AG09319 (cell line): ENCODE measurements at places on chromosomes 1 and 21.
A peak's percentile ranks its signal among the peaks of the same experiment; 100 is the strongest.

DNA sequence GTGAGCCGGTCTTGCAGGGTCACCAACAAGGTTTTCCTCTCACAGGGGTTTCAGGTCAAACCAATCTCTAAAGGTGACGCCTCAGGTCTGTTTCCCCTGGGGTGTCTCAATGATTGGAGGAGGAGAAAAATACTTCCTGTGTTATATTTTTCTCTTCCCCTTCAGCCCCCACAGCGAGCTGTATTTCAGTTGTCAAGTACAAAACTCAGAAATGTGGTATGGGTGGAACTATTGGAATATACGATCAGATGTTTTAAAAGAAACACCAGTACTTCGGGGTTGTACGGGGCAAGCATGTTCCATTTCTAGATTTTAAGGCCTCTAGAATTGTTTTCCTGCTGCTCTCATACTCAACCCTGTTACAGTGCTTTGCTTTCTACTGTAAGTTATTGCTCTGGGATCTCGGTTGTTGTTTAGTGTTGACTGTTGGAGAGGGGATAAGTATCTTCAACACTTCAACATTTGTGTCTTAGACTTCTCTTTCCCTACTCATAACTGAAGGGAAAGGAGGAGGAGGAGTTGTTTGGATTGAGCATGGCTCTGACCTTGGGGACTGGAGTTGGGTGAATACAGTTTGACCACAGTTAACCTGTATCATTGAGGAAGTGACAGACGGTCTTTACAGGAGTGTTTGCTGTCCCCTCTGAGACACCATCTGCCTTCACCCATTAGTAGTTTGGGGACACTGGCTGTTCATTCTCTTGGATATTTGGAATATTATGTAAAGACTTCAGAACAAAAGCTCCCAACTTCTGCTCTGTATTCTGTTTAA is 2.0 kb downstream of the MAPKAPK2 start:
- DNase-seq, result no peak

DNA sequence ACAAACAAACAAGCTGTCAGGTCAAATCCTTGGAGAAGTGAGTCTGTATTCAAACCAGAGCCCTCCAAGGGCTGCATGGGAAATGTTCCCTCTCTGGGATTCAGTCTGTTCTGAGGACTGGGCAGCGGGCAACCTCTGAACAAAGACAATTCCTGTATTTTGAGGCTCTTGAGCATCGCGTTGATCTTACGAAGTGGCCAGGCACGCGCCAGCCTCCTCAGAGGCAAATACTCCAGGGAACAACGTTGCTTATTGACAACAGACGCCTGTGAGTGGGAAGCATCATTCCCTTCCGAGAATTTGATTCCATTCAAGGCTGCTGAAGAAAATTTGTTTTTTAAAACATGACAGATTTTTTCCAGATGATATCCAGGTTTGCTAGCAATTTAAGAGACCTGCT is 20.0 kb upstream of the TACSTD2 start:
- DNase-seq, result no peak

- DNase-seq, result no peak
Observed at GRCh38 chr1:12338017-12338416, 108.2 kb downstream of the VPS13D start.

DNA sequence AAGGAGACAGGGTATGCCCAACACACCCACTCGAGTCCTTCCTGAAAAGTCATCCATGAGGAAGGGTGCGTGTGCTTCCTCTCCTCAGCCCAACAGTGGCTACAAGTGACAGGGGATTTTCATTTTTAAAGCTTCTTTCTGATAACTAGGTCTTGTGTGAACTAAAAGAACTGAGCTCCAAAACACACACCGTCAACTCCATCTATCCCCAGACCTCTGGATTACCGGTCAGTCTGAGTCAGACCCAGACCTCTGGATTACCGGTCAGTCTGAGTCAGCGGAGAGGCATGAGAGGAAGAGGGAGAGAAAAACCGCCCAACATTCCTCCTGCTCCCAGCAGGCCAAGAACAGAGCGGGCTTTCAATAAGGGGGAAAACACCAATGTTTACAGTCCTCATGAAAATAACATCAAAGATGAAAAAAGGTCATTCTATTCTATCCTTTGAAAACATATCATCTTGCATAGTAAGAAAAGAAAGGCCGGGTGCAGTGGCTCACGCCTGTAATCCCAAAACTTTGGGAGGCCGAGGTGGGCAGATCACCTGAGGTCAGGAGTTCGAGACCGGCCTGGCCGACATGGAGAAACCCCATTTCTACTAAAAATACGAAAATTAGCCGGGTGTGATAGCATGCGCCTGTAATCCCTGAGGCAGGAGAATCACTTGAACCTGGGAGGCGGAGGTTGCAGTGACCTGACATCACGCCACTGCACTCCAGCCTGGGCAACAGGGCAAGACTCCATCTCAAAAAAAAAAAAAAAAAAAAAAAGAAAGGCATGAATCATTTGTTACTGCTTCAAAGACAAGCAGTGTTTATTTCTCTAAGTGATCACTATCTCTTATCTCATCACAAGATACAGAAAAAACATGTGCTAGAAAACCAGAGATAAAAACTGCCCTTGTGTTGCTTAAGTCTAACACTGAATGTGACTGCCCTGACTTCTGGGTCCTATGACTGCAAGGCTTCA is 3.4 kb downstream of the PTTG1IP start:
- peak; percentile 71 for DNase-seq

GRCh38 chr21:33432496-33432895 is 29.3 kb downstream of the IFNGR2 start:
- no peak for DNase-seq

GRCh38 chr1:227192163-227192562 is 126.1 kb downstream of the CDC42BPA start:
- peak; percentile 87 for DNase-seq

- DNase-seq, result no peak
Observed at GRCh38 chr1:168057921-168058320, 78.8 kb downstream of the GPR161 start.

- no peak for DNase-seq
Observed at GRCh38 chr1:177300431-177300830, 129.7 kb downstream of the BRINP2 start.

DNA sequence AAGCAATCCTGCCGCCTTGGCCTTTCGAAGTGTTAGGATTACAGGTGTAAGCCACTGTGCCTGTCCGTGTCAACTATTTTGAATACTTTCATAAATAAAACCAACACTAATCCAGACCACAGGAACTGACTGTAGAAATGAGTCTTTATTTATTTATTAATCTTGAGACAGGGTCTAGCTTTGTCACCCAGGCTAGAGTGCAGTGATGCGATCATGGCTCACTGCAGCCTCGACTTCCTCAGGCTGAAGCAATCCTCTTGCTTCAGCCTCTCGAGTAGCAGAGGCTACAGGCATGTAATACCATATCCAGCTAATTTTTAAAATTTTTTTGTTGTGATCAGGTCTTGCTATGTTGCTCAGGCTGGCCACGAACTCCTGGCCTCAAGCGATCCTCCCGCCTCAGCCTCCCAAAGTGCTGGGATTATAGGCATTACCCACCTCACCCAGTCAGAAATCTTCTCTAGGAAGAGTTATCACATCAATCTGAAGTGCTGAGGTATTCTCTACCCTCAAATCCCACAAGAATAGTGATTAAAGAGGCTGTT is 21.7 kb upstream of the CPLANE2 start:
- no peak for DNase-seq

DNA sequence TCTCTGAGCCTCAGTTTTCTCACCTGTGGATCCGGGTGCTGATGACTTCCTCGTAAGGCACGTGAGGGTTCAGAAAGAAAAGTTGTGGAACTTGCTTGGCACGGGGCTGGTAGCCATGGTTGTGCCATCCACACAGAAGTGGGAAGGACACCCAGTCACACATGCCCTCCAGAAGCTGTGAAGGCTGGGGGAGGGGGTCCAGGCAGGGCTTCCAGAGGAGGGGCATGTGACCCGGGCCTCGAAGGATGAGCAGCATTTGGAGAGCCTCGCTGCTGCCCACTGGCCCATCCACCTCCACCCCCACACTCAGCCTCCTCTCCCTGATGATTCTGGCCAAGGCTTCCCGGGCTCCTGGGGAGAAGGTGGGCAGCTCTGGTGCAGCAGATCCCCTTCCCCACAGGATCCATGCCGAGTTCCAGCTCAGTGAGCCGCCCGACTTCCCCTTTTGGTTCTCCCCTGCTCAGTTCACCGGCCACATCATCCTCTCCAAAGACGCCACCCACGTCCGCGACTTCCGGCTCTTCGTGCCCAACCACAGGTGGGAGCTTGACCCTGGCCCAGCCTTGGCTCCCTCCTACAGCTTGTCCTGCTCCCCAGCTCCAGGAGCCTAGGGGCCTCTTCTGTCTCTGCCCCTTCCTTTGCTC is 9.4 kb downstream of the SELENON start:
- DNase-seq, result no peak
